Peyer's patch (tissue), 4 donors: ENCODE measurements at places on chromosomes 1 and 21. TPM values are rescaled to one million over a fixed set of nuclear protein-coding genes. Genes with fewer than 3 reads are reported as not detected.

The TTC22 gene
- 136 TPM for total RNA-seq

The MAEL gene
- not detected for total RNA-seq

The IL20 gene
- not detected for total RNA-seq

The OR2T5 gene
- total RNA-seq: not detected

- DNase-seq: no peak
These were observed 154.2 kb downstream of the ZNF326 start for GRCh38 chr1:90149101-90149500.

DNA sequence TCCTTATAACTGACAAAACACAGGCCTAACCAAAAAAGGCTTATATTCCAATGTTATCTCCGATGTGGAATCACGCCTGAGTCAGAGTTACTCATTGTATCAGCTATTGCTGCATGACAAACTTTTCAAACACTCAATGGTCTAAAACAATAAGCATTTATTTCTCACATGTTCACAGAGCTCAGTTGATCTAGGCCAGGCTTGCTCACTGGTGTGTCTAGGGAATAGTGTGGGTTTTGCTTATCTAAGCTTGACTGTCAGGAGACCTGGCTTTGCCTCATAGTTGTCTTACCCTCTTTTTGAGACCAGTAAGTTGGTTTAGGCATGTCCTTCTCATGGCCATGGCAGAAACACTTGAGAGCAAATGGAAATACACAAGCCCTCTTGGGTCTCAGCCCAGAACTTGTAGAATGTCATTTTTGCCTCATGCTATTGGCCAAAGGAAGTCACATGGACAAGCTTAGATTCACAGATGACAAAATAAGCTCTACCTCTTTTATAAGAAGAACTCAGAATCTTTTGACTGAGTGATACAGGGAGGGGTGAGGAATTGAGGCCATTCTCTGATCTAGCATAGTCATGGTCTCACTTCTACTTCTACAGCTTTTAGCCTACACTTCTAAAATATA, 130.8 kb downstream of the HMCN1 start:
- no peak for DNase-seq

DNA sequence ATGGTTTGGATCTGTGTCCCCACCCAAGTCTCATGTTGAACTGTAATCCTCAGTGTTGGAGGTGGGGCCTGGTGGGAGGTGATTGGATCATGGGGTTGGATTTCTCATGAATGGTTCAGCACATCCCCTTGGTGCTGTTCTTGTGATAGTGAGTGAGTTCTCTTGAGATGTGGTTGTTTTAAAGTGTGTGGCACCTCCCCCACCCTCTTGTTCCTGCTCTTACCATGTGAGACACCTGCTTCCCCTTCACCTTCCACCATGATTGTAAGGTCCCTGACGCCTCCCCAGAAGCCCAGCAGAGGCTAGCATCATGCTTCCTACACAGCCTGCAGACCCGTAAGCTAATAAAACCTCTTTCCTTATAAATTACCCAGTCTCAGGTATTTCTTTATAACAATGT, 55.8 kb downstream of the SUSD4 start:
- DNase-seq: no peak

DNA sequence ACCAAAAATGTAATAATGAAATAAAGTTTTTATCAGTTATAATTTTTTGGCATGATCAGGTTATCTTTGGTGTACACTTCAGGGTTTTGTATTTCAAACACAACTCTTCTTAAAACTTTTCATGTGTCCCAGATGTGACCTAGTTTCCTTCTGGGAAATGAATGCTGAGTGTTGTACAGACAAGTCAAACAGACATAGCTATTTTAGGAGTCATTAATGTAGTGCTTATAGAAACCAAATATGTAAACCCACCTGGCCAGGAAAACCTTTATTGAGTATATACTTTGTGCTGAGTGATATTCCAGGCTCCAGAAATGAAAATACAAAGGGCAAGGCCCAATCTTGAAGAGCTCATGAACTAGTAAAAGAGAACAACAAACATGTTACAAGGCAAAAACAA, 25.9 kb upstream of the HOOK1 start:
- no peak for DNase-seq

- no peak for DNase-seq
These were observed 63.4 kb upstream of the SRSF10 start for GRCh38 chr1:24043345-24044032.
